ENCODE measurements at places on chromosomes 12 and 14.

DNA sequence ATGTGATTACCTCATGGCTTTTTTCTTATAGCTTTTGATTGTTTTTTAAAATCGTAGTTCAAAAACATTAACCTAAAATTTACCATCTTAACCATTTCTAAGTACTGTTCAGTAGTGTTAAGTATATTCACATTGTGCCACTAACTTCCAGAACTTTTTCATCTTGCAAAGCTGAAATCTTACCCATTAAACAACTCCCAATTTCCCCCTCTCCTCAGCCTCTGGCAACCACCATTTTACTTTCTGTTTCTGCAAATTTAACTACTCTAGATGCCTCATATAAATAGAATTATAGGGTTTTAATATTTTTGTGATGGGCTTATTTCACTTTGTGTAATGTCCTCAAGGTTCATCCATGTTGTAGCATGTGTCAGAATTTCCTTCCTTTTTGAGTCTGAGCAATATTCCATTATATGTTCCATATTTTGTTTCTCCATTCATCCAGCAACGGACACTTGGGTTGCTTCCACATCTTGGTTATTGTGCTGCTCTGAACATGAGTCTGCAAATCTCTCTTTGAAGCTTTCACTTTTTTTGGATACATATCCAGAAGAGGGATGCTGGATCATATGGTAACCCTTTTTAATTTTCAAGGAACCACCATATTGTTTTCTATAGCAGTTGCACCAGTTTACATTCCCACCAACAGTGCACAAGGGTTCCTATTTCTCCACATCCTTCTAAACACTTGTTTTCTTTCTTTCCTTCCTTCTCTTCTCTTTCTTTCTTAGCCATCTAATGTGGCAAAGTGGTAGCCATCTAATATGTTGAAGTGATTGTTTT, 5.0 kb downstream of the HIF1A start:
- H3K36me3 ChIP-seq = no peaks in the 10 kb centered on the region
- DNase-seq = no peak
- peaks cover 7% of the 10 kb centered on the region for H3K4me1 ChIP-seq
- H3K4me3 ChIP-seq = no peak overlapping the region

GRCh38 chr14:94158239-94158883, 15.8 kb upstream of the PPP4R4 start:
- H3K27ac ChIP-seq = no peak overlapping the region
- no peaks in the 10 kb centered on the region for H3K27me3 ChIP-seq
- H3K4me1 ChIP-seq = peaks cover 13% of the 10 kb centered on the region
- no peaks in the 10 kb centered on the region for H3K36me3 ChIP-seq
- no peak for DNase-seq

GRCh38 chr12:49043856-49044258, 16.7 kb downstream of the KMT2D start:
- H3K4me3 ChIP-seq = no peak overlapping the region
- no peaks in the 10 kb centered on the region for H3K27me3 ChIP-seq
- H3K36me3 ChIP-seq = no peaks in the 10 kb centered on the region
- no peaks in the 10 kb centered on the region for H3K4me1 ChIP-seq
- H3K27ac ChIP-seq = no peak overlapping the region

- no peaks in the 10 kb centered on the region for H3K36me3 ChIP-seq
- no peaks in the 10 kb centered on the region for H3K27me3 ChIP-seq
- H3K4me3 ChIP-seq = no peak overlapping the region
- H3K4me1 ChIP-seq = no peaks in the 10 kb centered on the region
These were observed 24.8 kb downstream of the LRRIQ1 start for GRCh38 chr12:85060916-85061315.

GRCh38 chr12:118344829-118345228, 27.9 kb downstream of the TAOK3 start:
- no peak overlapping the region for H3K27ac ChIP-seq
- H3K4me1 ChIP-seq = no peaks in the 10 kb centered on the region
- H3K36me3 ChIP-seq = no peaks in the 10 kb centered on the region
- no peak for DNase-seq
- H3K27me3 ChIP-seq = no peaks in the 10 kb centered on the region
- H3K4me3 ChIP-seq = no peak overlapping the region

DNA sequence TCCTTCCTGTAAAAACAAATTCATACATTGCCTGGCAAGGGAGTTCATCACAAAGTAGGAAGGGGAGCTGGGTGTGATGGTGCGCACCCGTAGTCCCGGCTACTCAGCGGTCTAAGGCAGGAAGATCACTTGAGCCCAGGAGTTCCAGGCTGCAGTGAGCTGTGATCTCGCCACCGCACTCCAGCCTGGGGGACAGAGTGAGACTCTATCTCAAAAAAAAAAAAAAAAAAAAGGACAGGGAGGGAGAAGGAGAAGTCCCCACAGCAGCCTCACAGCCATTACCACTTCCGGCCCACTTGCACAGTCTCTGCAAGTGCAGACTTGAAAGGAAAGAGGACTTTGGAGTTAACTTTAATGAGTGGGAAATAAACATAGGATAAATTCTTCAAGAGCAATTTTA, 121.0 kb downstream of the FBXL14 start:
- no peaks in the 10 kb centered on the region for H3K27me3 ChIP-seq
- no peaks in the 10 kb centered on the region for H3K36me3 ChIP-seq
- peaks cover 5% of the 10 kb centered on the region for H3K4me1 ChIP-seq
- DNase-seq = no peak
- H3K27ac ChIP-seq = no peak overlapping the region
- H3K4me3 ChIP-seq = no peak overlapping the region

- no peaks in the 10 kb centered on the region for H3K36me3 ChIP-seq
- H3K27me3 ChIP-seq = no peaks in the 10 kb centered on the region
- H3K27ac ChIP-seq = no peak overlapping the region
- H3K4me1 ChIP-seq = no peaks in the 10 kb centered on the region
- no peak for DNase-seq
These were observed 191.9 kb downstream of the RAD51B start for GRCh38 chr14:68011406-68012028.

DNA sequence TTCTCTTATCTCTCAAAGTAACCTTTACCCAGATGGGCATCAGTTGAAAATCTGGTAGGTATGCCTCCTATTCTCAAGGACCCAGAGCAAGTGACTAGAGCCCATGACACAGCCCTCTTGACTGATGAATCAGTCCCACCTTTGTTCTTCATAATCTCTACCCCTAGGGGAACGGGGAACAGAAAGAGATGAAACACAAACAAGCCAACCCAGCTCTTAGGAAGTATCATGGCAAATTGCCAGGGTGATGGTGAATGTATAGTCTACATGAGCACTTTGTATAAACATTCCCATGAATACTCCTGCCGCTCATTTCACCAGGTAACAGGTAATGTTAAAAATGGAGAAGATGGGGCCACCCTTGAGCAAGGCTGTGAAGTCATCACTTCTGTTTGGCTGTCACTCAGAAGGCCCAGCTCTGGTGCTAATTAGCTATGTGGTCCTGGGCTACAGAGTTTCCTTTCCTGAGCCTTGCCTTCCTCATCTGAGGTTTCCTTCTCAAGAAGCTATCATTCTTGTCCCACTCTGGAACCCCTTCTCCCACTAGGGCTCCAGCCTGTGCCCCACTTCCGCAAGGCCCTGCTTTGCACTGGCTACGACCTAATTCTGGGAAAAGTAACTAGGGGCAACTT, 161.7 kb downstream of the ANO2 start:
- no peak overlapping the region for H3K4me3 ChIP-seq
- no peak for DNase-seq
- no peaks in the 10 kb centered on the region for H3K27me3 ChIP-seq
- no peak overlapping the region for H3K27ac ChIP-seq

Measured in ovary (tissue), 10 donors.